ENCODE measurements at places on chromosomes 5 and 9.

GRCh38 chr5:14405267-14405666 is 176.3 kb upstream of the OTULINL start:
- no peak for DNase-seq

- DNase-seq: no peak
Observed at GRCh38 chr9:99486684-99487083, 264.6 kb downstream of the SEC61B start.

GRCh38 chr9:112355427-112355897 is 22.0 kb upstream of the PTBP3 start:
- DNase-seq: no peak

DNA sequence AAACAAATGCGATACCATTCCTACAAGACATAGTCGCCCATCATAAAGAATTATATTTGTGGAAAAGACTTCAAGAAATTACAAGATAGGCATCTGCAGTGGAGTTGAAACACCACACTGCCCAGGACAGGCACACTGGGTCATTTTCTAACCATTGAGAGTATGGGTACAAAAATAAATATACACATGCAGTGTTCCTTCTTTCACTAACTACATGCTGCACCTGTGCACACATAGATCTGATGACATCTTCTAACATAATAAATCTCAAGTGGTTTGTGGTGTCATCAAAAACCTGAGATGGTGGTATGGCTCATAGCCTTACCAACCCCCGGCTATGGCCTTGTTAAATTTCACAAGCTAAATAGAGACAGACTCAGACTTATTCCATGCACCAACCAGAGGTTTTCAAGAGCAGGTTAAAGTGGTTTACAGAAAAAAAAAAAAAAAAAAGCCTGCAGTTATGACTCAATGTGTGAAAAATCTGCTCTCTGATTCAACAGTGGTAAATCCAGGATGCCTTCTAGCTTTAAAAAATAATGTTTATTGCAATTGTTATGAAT is 12.4 kb upstream of the NFIB start:
- DNase-seq: peak; percentile 40

DNA sequence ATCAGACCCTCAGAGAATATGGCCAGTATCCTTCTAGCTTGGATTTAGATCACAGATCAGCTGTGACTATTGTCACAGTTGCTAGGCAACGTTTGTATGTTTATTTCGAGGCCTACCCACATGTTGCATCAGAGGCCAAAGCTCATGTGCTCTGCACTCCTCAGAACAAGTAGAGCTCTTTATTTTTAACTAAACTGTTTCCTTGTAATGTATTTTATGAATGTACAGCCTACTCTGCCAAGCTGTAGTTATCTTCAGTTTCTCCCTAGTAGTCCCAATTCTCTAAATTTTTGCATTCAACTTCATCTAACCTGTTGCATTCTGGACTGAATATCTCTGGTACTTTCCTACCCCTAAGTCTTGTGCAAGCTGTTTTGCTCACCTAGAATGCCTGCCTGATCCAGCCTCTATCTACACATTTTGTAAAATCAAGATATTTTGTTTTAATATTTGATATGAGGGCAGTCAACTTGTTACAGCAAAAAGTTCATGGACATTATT is 52.8 kb downstream of the CAST start:
- peak; percentile 65 for DNase-seq

GRCh38 chr5:5751498-5751897 is 329.0 kb downstream of the ICE1 start:
- DNase-seq: no peak
